ENCODE measurements at places on chromosomes 3 and 15.

DNA sequence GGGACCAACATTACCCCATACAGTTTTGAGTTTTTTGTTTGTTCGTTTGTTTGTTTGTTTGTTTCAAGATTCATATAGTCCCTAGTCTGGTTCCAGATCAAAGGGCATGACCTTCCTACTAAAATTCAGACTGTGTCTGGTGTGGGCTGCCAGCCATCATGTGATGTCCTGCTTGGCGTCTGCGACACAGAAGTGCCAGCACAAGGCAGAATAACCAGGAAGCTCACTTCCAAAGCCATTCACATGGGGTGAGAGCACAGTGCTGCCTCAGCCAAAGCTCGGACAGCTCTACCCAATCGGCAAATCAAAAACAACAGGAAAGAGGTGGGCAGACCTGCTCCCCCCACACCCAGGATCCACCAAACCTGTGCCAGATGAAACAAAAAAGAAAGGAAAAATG lies 142.6 kb upstream of the THBS1 start:
- DNase-seq: peak; percentile 49

DNA sequence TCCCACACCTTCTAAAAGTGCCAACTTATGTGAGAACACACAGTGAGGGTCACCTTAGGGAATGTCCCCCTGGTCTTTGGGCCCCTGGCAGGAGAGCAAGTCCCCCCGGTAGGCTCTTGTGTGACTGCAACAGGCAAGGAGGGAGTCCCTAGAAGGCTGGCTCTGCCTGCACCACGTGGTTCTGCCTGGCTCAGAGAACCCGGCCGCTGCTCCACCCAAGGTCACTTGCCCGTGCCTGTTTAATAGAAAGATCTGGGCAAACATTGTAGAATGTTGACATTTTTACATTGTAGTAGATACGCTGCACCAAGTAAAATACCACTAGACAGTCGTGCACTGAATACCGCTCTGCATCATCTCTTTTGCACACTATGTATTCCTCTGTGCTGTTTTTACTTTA lies 21.9 kb downstream of the GABRA5 start:
- no peak for DNase-seq

DNA sequence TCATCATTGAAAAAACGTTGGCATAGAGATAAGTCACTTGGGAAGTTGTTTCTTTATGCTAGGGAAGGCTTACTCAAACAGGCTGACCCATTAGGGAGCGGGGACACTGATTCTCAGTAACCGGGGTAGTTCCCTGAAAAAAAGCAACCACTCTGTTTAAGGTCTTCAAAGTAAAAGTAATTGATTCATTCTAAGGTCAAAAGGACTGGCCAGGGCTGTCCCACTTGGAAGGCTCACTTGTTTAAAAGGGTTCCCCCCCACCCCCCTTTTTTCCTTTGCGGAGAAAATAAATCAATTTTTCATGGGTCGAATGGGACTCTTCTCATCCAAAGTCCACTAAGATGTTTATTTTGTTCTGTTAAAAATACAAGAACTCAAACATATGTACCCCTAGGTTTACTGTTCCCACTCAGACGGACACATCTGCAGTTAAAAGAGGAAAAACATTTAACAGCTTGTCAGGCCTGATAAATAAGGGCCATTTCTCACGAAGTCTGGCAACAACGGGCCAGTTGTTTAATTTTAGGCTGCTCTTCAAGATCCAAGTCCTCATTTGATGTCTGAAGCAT lies 53.0 kb downstream of the ARHGEF3 start:
- DNase-seq: no peak

DNA sequence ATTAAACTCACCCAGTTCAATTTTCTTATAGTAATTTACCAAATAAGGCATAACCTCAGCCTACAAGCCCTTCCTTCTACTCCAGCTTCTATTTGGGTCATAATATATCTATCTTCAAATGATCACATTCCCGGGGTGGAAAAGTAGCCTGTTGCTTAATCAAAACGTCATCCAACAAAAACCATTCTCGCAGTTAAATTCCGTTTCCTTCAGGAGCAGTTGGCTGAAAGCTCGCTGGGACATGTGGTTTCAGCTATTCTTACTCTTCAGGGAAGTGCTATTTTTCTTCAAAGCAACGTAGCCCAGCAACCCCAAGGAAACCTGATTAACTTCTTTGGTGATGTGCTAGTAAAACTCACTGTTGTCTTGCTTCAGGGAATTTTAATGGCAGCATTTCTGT lies 59.6 kb downstream of the MAGI1 start:
- no peak for DNase-seq

GRCh38 chr3:60133269-60134162 lies 1083.7 kb upstream of the CFAP20DC start:
- DNase-seq: peak; percentile 7

- peak; percentile 55 for DNase-seq
These were observed 33.3 kb upstream of the FLNB start for GRCh38 chr3:57974796-57975388.

GRCh38 chr3:55615694-55616295 lies 128.7 kb upstream of the WNT5A start:
- peak; percentile 67 for DNase-seq

DNA sequence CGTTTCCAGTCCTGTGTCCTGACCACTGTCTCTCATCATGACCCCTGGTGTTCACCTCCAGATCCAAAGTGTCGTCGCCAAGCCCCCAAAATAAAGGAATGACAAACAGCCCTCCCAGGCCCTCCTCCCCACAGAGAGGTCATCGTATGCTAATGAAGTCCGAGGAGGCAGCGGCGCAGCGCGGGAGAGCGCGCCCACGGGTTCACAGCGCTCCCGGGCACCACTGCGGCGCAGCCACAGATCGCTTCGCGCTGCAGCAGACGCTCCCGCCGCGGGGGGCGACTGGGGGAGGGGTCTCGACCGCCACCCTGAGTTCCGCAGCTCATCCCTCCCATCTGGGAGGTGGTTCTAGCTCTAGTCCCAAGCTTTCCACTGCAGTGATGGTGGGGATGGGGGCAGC lies 1.3 kb downstream of the DGKG start:
- no peak for DNase-seq

GRCh38 chr15:94526071-94526689 lies 294.8 kb downstream of the MCTP2 start:
- DNase-seq: no peak

- DNase-seq: no peak
These were observed 51.5 kb downstream of the PLCL2 start for GRCh38 chr3:16936233-16936632.

GRCh38 chr3:34947834-34948233 lies 691.5 kb upstream of the ARPP21 start:
- no peak for DNase-seq

- no peak for DNase-seq
These were observed 604 bp upstream of the MED12L start for GRCh38 chr3:151084893-151085226.

GRCh38 chr3:98886525-98886924 lies 15.0 kb downstream of the DCBLD2 start:
- DNase-seq: no peak

GRCh38 chr3:190605385-190605784 lies 91.5 kb downstream of the IL1RAP start:
- no peak for DNase-seq

- no peak for DNase-seq
These were observed 18.9 kb upstream of the SLC27A2 start for GRCh38 chr15:50162969-50163718.

DNA sequence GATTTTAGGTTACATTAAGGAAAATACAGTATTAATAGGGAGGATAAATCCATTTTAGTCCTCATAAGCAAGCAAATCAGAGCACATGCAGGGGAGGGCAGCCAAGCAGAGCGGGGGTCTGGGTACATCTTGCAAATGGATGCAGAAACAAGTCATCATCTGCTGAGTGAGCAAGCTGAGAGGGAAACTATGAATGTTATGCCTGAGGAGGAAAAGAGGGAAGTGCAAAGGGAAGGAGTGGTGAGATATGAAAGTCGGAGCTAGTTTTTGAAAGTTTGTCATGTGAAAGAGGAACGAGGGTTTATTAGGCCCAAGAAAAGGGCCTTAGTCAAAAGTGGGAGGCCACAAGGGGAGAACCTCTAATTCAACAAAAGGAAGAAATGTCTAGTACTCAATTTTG lies 15.4 kb downstream of the PTX3 start:
- DNase-seq: peak; percentile 64

- no peak for DNase-seq
These were observed 284.7 kb upstream of the STT3B start for GRCh38 chr3:31247850-31248562.

DNA sequence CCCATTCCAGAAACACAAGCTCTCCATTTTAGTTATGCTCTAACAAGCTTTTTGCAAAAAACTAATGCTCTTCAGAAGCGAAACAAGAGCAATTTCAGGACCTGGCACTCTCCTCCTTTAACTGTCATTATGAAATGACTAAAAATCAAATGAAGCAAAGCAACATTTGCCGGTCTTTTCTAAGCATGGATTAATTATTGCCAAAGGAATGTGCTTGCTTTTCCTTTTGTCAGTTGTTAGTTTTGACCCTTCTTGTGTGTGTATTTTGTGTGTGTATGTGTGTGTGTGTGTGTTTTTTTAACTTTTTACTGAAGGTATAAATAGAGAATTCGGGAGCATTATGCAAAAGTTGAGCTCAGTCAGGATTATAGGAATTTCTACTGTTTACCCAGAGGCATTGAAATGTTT lies 509.1 kb downstream of the TUSC7 start:
- DNase-seq: no peak

GRCh38 chr3:182973047-182973446 lies 7.3 kb downstream of the DCUN1D1 start:
- no peak for DNase-seq

DNA sequence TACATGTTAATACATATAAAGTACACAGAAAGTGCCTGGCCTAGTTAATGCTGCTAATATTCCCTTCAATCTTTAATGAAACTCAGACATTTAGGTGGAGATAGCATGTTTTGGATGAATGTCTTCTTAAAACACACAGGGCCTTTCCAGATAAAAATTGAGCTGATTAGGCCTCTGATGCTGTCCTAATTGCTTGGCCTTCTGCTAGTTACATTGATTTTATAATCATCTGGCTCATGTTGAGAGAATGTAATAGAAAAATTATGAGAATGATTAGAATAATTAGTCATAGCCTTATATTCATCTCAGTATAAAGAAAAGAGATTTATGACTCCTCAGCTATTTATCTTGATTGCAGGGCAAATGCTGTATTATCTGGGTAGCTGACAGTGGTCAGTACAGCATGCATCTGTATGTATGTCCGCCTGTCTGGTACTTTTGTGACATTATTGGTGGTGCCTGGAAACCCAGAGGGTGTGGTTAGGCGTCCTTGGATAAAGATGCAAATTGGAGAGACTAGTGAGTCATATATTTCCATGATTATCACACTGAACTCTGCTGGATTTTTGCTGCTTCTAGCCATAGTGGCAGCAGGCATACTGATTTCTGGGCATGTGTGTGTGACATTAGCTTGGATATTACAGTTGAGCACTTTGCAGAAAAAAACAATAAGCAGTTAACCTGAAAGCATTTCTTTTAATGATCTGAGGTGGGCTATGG lies 120.8 kb downstream of the FEZF2 start:
- DNase-seq: no peak

DNA sequence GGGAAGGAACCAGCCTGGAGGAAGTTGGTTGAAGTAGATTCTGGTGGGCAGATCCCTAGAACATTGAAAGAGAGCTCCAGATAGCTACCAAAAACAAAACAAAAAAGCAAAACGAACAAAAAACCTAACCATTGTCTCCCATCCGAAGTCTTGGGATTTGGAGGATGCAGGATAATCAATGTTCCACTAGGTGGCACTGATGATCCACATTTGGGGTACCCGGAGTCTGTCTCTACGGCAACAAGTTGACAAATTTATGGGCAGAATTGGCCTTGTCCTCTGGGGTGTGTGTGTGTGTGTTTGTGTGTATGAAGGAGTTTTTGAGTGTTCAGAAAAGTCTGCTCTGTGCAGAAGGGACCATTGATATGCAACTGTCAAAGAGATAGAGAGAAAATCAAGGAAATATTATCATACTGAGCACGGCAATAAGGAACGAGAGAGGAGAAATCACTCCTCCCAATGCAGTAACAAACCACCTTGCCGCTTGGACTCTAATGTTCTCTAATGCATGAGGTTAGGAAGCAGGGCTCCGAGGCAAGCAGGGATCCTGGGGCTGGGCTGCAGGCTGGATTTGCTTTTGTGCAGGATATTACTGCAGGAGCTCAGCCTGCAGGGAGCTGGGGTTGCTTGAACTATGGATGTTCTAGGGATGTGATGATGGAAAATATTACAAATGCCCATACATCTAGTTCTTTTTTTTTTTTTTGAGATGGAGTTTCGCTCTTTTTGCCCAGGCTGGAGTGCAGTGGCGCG lies 59.8 kb upstream of the KLHL25 start:
- peak; percentile 80 for DNase-seq

DNA sequence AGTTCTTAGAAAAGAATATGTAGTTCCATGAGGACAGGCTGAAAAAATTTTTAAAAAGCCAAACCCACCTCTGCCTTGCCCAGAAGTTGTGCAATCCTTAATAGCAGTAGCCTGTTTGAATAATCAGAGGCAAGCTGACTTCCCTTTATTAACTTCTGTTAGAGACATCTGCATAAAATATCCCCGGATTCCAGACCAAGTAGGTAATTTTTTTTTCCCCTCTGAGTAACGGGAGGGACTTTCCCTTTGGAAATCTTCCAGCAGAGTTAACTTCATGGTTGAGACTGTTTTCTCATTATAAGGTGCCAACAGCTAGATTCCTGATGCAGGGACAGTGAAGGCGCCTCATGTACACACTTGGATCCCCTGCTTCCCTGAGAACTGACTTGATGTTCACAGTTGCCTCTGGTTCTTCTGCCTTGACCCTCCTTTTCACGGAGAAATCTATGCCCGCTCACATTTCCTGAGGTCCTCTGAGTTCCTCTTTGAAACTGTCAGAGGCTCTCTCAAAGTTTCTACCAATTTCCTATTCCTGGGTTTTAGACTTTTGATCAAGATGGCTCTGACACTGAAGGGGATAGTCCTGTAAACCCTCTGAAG lies 227.6 kb upstream of the BHLHE40 start:
- peak; percentile 91 for DNase-seq

- DNase-seq: no peak
These were observed 69.5 kb upstream of the KCNAB1 start for GRCh38 chr3:156050918-156051317.

DNA sequence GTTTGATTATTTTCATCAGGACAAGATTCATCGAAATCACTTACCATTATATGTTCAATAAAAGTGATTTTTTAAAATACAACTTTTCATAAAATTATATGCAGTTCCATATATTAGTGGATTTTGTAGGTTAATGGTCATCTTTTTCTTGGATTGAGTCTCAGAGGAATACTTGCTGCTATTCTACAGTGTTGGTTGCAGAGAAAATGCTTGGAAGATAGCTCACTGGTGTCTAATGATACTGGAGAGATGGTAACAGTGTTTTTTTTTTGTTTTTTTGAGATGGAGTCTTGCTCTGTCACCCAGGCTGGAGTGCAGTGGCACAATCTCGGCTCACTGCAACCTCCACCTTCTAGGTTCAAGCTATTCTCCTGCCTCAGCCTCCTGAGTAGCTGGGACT lies 143.3 kb downstream of the TCF12 start:
- no peak for DNase-seq

DNA sequence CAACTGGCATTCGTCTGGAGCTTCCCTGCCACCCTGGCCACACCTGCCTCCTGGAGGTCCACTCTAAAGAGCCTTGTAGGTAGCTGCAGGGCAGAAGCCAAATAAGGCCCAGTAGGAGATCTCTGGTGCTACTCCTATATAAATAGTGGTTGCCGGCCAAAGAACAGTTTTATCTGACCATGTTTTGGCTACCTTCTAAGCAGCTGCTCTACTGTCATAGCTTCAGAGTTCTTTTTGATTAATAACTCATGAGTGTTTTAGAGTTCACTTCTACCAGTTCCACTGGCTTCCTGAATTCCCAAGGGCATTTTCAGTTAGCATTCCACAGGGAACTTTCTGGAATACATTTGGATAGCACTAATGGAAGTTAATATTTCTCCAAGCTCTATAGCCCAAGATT lies 154.6 kb downstream of the B3GALNT1 start:
- no peak for DNase-seq

GRCh38 chr15:101201411-101202174 lies 50.3 kb downstream of the CHSY1 start:
- DNase-seq: peak; percentile 87

Measured in inflammatory macrophage treated with lipopolysaccharide for 1 hour (primary cell).